H9 (cell line): ENCODE measurements at places on chromosomes 1 and 21.

GRCh38 chr1:115977499-115978258, 1.4 kb downstream of the SLC22A15 start:
- no peak for DNase-seq

DNA sequence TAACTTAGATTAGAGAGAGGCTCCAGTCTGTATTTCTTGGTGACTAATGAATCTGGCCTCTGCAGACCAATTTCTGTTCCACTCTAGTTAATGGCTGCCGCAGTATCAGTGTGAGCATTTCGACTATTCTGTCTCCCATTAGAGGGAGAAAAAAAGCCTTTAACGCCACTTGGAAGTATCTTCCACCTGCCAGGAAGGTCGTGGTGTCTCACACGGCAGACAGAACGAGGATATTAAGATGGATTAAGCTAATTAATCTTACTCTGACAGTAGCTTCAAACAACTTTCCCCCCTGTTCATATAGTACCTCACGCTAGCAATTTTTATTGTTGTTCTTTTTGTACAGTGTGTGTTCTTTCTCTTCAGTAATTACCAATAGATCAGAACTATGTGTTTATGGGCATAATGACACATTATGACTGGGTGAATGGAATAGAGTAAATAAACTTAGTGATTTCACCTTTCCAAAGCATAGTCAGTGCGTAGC, 153.8 kb downstream of the ADGRL2 start:
- DNase-seq = no peak

GRCh38 chr1:156618853-156619581, at the start of gene HAPLN2:
Gene HAPLN2 (plus strand): TSS chr1:156619415. CDS start chr1:156623491, 4,076 bp downstream.
- DNase-seq = peak; percentile 80

- DNase-seq = no peak
Measured at GRCh38 chr1:116075990-116076389, 35.2 kb upstream of the MAB21L3 start.

DNA sequence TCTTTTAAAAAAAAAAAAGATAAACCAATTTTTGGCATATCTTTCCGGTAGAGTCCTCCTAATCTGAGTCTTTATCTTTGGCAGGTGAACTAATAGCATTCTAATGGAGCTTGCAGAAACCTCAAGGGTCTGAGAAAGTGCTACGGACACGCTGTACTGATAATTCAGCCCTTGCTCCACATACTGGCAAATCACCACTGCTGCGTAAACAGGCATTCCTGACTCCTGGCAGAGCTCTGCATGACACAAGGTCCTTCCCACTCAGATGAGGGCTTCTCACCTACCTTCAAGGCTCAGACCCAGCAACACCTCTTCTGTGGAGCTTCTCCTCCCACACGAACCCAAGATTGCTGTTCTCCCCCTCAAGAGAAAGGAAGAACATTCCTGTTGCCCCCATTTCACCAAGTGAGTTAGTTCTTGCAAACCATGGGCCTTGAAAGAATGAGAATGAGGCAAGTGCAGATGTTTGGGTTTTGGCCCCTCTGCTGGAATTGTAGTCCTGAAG, 48.0 kb downstream of the LYST start:
- no peak for DNase-seq

GRCh38 chr1:34982820-34983376, 2.2 kb downstream of the TMEM35B start:
- no peak for DNase-seq

DNA sequence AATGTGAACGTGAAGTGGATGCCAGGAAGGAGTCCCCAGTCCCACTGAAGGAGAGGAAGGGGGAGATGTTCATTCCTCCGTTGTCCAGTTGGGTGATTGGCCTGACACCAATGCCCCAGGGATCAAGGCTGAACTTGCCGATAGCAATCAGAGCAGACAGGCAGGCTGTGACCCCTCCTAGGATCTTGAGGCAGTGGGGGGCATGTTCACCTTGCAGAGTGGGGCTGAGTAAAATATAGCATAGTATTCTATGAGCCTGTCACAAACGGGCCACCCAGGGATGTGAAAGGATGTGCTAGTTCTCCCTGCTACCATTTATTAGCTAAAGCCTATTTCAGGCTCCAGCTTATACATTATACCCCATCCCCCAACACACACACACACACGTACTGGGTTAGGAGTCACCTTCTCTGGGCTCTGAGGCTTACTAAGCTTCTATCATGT, 80.7 kb upstream of the CD34 start:
- DNase-seq = no peak

GRCh38 chr1:150176593-150176992, 26.9 kb downstream of the PLEKHO1 start:
- DNase-seq = no peak

DNA sequence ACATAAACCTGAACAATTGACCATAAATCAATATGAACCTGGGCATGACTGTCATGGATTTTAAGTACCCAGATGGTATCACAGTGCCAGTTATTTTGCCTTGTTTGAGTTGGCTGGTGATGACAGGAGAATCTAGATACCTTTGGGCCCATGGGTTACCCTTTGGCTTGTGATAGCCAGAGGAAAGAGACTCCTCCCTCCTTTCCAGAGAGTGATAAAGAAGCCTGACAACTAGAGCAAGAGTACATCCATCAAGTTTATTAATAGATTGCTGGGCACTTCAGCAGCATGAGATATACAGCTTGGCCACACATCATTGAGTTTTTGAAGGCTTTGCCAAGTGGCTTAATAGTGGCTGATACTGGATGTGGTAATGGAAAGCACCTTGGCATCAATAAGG, 6.6 kb upstream of the FMO3 start:
- no peak for DNase-seq

DNA sequence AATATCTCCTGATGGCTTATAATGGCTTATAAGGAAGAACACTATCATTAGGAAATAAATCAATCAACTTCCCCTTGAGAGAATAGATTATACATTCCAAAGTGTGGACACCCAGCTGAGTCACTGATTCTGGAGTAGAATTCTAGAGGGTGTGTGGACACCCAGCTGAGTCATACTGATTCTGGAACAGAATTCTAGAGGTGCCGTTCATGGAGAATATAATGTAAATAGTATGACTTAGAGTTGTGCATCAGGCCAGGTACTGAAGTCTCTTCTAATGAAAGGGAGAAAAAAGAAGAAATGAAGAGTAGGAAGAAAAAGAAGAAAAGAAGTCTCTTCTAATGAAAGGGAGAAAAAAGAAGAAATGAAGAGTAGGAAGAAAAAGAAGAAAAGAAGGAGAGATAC, 2.4 kb upstream of the USP33 start:
- DNase-seq = no peak

GRCh38 chr1:246959944-246960693, 28.4 kb upstream of the AHCTF1 start:
- no peak for DNase-seq

DNA sequence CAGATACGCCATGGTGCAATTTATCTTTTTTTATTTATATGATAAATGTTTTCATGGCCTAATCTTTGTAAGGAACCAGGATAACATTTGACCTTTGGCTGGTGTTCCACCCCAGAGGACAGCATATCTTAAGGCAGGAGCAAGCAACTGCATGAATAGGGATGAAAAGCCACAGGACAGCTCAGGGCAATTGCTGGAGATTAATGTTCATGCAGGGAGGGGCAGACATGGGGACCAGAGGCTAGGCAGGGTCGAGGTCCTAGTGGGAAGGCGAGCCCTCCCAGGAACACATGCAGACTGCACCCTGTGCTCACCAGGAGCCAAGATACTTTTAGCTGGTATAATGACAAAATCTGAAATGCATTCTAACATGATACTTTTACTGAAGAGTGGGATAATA, 74.4 kb upstream of the HAO2 start:
- DNase-seq = no peak

DNA sequence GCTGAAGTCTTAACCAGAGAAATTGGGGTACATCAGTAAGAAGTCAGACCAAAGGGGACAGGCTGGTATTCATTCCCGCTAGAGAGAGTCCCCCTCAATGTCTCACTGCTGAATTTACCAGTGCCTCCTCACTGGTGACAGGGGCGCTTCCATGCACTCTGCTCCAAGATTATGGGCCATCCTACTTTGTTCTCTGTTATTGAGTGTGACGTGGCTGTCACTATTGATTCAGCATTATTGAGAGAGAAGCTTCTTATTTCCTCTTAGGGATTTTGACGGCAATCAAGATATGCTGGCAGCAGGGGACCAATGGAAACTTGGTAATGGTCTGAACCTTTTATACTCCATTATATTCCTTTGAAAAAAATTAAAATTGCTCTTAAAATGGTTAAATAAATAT, 118.6 kb downstream of the SYF2 start:
- DNase-seq = no peak

- no peak for DNase-seq
Measured at GRCh38 chr1:187631381-187631675, 802.6 kb downstream of the PLA2G4A start.

GRCh38 chr1:24364975-24365678, 46.0 kb downstream of the GRHL3 start:
- no peak for DNase-seq

DNA sequence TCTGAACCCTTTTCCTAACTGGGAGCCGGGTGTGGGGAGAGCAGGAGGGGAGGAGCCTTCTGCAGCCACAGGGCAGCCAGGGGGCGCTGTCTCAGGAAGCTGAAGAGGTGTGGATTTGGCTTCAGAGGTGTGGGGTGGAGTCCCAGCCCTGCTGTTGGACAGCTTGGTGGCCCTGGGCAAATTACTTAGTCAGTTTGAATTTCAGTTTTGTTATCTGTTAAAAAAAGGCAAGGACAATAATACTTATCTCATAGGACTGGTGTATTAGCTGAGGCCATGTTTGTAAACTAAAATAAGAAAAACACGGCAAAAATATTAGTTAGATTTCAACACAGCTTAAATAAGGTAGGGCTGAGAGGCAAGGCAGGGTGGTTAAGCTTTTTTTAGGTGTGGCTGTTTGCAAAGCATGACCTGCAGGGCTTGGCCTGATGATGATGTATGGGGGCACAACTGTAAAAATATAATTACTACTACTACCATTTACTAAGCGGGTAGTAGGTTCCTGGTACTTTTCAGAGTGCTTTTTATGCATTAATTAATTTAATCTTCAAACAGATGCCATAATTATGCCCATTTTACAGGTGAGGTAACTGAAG, 111.8 kb downstream of the PLXNA2 start:
- DNase-seq = peak; percentile 88

DNA sequence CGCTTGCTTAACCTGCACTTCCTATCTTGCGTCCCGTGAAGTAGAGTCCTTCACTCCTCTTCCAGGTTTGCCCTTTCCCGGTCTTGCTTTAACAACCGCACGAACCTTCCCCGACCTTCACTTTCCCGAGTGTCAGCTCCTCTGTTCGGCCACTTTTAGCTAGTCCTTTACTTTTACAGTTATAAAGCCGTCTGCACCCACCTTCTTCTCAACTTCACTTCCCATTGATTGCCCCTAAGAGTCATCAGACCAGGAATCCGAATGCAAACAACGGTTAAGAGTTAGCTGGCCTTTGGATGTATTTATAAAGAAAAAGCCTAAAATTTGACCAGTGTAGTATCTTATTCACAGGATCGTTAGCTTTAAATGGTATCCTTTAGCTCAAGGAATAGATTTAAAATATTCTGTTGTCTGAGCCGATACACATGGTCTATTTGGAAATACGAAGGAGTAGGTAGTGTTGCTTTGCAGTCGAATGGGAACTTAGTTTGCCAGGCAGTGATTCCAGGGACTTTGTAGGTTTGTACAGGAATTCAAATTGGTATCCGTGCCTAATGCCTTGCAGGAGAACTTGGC, 1.4 kb downstream of the PPP2R5A start:
- DNase-seq = no peak

GRCh38 chr1:40096646-40096976, 441 bp downstream of the PPT1 start:
- no peak for DNase-seq
